Lung (tissue), 17 donors: ENCODE measurements at places on chromosomes 13 and 19.

GRCh38 chr19:13938301-13939064, at the start of gene PODNL1:
Gene PODNL1, minus strand, starts transcription at chr19:13938417. Its CDS starts 236 bp downstream, at chr19:13938181.
- peak; percentile 81 for DNase-seq

GRCh38 chr13:39930544-39931444, 275.3 kb downstream of the COG6 start:
- DNase-seq = no peak

- peak; percentile 15 for DNase-seq
These were observed 3.6 kb upstream of the IFNL2 start for GRCh38 chr19:39264306-39265290.

DNA sequence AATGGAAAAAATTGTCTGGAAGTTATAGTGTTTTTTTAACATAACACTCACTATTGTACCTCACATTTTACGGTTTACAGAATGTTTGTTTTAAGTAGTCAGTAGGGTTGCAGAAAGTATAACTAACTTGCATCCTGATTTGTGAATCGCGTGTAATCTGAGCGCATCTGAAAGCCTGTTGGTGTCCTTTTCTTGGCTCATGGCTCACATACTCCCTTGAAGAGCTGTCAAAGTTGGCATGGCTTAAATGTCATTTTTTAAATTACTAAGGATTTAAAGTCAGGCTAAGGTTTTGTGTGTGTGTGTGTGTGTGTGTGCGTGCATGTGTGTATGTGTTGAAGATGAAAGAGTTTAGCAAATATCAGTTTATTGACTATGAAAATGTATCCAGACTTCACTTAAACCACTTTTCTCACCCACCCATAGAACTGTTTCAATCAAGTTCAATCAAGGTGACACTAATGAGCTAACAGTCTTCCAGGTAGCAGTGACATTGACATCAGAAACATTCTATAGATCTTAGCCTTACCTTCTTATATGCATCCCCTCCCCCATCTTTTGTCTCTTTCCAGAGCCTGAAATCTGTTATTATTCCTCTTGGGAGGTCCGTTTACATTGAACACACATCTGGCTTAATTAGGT, 480.4 kb upstream of the SGCG start:
- peak; percentile 80 for DNase-seq

DNA sequence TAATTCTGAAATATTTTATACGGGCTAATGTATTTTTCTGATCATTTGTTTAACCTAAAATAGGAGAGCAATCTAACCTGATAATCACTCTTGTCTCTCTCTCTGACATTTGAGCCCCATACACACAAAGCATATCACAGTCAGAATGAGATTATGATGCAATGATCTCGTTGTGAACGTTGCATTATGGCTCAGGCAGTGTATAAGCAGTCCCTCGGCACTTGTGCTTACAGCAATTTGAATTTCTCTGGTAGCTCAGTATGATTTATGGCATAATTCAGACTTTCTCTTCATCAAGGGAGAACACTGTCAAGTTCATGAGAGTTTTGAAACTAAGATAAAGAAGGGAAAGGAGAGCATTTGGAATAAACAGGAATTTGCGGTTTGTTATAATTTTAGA, 256.1 kb downstream of the DACH1 start:
- DNase-seq = no peak

DNA sequence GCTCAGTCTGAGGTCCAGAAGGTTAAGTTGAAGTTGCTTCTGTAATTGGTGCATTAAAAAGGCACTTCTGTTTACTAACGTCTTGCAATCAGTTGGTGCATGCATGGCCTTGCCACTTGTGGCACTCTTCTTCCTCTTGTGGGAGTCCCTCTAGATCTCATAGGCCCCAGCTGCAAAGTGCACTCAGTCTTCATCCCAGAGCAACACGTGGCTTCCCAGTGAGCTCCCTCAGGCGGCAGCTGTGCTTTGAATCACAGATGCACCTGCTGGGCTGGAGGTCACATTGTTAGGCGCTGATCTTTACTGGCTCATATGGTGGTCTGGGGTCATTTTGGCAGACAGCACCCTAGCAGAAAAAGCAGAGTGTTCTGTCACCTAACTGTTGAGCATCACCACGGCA, 215.7 kb downstream of the ZNF536 start:
- DNase-seq = no peak

- DNase-seq = no peak
These were observed 938 bp downstream of the JSRP1 start for GRCh38 chr19:2255112-2255845.

- DNase-seq = peak; percentile 13
These were observed 32.0 kb downstream of the DNAJC3 start for GRCh38 chr13:95708811-95709500.

DNA sequence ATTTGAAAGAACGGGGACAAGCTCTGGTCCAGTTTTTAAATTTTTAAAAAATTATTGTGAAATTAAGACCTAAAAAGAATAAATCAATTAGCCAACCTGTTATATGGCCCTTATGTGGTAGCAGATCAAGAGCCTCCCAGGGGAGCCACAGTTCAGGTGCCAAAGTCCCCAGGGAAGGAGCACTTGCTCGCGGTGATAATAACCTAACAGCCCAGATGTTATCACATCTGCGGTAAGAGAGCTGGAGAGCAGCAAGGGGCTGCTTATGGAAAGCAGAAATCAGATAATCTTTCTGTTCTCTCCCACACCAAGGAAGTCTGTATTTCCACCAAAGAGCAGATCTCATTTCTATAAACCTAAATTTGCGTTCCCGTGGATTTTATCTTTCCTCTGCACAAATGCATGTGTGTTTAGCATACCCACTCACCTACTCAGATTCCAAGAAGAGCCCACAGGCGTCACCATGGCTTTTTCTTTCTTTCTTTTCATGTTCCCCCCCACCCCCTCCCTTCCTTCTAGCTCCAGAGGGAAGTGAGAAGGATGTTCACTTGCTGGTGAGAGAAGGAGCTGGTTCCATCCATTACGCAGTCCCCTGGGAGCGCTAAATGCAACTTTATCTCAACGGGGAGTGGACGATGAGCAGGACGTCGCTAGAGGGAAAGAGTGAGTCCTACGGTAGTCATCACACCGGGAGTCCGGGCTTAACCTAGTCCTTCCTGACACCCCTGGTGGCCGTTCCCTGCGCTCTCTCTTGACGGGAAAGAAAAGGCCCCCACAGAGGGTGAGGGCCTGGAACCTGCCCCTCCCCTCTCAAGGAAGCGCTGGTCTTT, 1.6 kb upstream of the POU4F1 start:
- DNase-seq = no peak

- DNase-seq = peak; percentile 37
These were observed 708 bp upstream of the ERCC1 start for GRCh38 chr19:45424191-45425058.

DNA sequence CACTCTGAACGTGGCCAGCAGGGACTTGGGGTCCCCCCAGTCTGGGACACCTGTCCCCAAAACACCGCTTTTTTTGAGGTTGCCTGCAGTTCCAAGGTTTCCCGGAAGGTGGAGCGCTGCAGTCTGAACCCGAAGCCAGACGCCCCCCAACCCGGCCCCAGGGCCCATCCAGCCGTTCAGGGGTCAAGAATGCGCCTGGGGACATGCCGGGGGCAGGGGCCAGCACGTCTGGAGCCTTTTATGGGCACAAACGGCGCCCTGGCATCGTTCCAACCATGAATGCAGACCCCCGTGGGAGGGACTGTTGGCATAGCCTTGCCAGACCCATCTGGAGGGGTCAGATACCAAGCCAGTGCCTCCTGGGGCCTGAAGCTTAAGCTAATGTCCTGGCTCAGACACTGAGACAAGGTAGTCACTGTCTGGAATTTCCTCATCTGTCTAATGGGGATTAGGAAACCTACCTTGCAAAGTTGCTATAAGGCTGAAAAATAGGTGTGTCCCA, 6.9 kb downstream of the S1PR5 start:
- DNase-seq = no peak

- peak; percentile 55 for DNase-seq
These were observed 12.5 kb downstream of the MEIS3 start for GRCh38 chr19:47406711-47407416.

- peak; percentile 67 for DNase-seq
These were observed at the start of gene ZNF667 for GRCh38 chr19:56476651-56477428. Gene ZNF667, minus strand, starts transcription at chr19:56477345. Its CDS starts 14,975 bp downstream, at chr19:56462370.

DNA sequence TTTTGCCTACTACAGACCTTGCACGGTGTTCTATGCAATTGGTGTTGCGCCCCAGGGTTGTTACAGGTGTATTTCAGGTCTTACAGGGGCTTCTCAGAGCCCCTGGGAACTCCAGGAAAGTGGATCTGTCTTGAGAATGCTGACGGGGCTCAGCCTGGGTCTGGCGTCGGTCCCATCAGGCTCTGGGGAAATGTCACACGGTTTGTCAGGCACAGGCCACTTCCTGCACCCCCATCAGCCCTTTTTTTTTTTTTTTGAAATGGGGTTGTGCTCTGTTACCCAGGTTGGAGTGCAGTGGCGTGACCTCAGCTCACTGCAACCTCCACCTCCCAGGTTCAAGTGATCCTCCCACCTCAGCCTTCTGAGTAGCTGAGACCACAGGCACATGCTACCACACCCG, 13.2 kb downstream of the CLEC4G start:
- no peak for DNase-seq

DNA sequence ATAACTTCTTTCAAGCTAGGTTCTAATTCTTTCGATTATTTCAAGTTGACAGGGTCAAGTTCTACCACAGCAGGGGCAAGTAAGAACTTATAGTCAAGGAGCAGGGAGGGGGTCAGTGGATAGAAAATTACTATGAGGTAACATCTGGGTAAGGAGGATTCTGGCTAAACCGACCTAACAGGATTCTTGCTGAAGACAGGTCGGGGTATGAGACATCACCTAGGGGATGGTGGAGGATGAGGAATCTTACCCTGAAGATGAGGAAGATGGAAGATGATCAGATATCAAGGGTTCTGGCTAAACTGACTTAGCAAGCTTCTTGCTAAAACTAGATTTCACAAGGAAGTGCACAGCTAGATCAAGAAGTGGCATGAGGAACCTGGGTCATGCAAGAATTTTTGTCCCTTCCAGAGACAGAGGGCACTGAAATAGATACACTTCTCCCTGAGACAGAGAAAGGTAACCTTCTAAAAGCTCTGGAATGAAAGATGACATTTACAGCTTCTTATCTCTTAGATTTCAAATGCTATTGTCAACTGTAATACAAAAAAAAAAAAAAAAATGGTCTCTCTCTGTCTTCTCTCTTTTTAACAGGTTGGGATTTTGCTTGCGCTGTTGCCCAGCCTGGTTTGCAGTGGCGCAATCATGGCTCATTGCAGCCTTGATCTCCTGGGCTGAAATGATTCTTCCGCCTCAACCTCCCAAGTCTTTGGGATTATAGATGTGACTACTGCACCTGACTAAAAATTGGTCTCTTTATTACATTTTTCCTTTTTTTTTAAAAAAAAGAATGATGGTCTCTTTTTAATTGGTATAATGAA, 9.6 kb upstream of the METTL21C start:
- DNase-seq = no peak

DNA sequence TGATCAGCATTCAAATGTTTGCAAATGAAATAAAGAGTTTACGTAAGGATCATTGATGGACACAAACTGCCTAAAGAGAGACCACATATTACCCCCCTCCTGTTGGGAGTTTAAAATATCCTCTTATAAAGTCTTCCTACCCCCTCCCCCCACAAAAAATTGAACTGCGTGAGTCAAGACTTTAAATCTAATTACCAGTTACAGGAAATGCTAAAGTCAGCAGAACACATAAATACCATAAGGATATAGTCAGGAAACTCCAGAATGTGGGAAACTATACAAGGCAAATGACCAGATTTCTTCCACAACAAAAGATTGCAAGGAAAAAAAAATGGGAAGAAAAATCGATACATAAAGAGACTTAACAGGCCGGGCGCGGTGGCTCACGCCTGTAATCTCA, 44.4 kb upstream of the FARP1 start:
- DNase-seq = peak; percentile 75

DNA sequence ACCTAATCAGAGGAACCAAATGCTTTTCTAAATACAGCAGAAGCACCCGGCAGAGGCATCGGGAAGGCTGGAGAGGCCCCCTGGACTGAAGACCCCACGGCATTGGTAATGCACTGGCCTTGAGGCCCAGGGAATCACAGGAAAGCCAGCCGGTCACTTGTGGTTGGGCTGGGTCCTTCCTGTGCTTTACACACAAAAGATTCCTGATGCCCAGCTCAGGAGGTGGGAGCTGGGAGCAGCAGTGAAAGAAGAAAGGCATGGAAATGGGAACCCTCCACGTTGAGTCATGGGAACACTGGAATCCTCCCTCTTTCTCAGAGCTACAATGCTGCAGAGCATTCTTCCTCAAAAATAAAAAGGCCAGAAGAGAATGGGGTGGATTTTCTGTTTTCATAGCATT, 126.4 kb downstream of the TNFRSF19 start:
- no peak for DNase-seq

GRCh38 chr19:14158276-14159023, 22.1 kb upstream of the ASF1B start:
- DNase-seq = no peak
